ENCODE measurements at places on chromosomes 16 and 17.

DNA sequence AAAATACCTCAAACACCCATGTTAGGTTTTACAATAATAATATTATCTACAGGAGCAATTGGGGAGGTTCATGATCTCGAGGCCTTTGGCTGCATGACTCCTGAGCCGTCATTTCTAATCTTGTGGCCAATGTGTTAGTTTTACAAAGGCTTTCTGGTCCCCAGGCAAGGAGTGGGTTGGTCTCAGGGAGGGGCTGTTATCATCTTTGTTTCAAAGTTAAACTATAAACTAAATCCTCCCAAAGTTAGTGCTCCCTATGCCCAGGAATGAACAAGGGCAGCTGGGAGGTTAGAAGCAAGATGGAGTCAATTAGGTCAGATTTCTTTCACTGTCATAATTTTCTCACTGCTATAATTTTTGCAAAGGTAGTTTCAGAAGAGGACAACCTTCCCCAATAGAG, 9.1 kb upstream of the CCL5 start:
- DNase-seq = no peak

DNA sequence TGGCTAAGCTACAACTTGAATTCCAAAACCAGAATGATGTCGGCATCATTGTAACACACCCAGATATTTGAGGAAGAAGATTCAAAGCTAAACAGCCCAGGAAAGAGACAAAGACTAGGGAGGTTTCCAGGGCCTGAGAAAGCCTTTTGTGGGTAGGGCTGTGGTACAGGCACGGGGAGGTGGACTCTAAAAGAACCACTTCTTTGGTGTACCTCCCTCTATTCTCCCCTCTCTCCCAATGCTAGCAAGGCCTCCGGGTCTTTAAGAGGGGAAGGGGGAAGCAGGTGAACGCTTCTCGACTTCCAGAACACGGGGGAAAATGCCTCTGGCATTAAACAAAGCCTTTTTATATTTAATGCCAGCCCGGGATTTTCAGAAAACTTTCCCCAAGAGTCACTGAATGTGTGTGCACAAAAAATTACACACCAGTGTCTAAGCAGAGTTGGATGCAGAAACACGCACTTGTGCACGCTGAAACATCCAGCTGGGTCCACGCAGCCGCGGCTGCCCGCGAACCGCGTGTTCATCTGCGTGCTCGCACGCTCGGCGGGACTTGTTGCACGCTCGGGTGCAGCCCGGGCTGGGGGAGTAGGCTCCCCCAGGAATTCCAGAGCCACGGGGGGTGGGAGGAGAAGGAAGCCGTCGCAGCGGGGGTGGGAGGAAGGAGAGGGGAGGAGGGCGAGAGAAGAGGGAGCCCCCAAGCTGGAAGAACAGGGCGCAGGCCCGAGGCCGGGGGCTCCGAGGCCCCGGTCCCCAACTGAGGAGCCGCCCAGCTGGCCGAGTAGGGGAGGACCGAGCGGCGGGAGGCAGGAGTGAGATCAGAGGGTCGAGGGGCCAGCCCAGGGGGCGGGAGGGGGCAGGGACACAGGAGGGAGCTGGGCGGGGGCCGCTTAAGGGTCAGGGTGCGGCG, 20.1 kb upstream of the ZNF423 start:
- DNase-seq = no peak

DNA sequence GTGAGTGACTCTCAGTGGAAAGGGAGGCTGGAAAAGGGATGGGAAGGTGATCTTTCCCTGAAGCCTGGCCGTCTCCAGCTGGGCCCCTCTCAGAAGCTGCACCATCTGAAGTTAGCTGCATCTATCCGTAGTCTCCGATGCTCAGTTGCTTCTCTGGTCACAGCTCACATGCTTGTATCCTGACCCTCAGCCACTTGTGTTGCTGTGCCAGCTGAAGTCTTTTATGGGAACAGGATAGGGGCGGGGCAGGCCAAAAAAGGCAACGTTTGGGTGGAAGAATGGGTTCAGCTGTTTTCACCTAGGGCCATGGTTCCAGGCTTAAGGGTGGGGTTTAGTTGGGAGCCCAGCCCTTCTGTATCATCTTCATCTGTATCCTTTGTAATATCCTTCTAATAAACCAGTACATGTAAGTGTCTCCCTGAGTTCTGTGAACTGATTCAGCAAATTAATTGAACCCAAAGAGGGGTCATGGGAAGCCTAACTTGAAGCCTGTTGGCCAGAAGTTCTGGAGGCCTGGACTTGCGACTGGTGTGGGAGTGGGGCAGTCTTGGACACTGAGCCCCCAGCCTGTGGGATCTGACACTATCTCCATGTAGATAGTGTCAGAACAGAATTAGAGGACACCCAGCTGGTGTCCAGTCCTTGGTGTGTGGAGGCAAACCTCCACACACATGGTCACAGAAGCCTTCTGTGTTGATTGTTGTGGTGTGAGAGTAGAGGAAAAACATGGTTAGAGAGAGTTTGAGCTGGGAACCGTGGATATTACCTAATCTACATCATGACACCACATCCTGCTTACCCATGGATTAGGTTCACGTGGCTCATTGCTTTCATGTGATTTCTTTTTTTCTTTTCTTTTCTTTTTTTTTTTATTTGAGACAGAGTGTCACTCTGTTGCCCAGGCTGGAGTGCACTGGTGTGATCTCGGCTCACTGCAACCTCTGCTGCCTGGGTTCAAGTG, 49.3 kb upstream of the FBXO47 start:
- DNase-seq = no peak

- DNase-seq = no peak
These were observed 67.6 kb upstream of the ANKFN1 start for GRCh38 chr17:56085576-56086267.

DNA sequence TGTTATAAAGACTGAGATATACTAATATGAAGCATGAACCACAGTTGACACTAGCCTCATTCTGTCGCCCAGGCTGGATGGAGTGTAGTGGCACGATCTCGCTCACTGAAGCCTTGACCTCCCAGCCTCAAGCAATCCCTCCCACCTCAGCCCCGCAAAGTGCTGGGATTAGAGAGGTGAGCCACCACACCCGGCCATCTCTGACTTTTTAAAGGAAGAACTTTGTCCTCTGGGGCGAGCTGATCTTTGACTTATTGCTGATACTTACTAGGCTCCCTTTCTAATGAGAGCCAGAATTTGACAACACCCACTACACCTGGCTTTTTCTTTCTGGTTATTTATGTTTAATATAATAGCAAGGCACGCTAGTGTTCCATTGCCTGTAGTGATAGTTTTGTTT, 57.2 kb downstream of the CLEC16A start:
- DNase-seq = no peak

DNA sequence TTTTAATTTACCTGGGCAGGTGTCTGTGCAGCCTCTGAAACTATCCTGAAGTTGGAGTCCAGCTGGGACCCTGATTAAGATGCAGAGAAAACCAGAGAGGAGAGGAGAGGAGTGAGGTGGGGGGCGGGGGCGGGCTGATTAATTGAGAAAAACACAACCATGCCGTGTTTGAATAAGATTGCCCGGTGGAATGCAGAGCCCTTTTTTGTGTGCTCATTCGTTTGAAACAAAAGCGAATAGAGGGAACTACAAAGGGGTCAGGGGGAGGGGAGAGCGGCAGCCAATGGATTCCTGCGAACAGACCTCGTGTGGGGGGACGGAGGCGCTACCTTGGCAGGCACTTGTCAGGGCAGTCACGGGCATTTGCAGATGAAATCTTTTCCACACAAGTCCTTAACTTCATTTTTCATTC, 355.8 kb downstream of the SOX9 start:
- no peak for DNase-seq

- no peak for DNase-seq
These were observed 40.3 kb upstream of the TNRC6A start for GRCh38 chr16:24689128-24689527.

GRCh38 chr16:2211923-2212347, 1.3 kb upstream of the BRICD5 start:
- no peak for DNase-seq

- no peak for DNase-seq
These were observed 151.5 kb upstream of the TOM1L1 start for GRCh38 chr17:54749157-54749556.

Data from activated CD4-positive, alpha-beta T cell treated with anti-CD3 and anti-CD28 coated beads, Interleukin-2, amount 50 U/mL, for 4 hours (primary cell).